Right lobe of liver (tissue), 6 donors: ENCODE measurements at places on chromosomes 6 and 20.

GRCh38 chr20:46195264-46196036 lies 77.3 kb downstream of the CD40 start:
- H3K27me3 ChIP-seq: no peaks in the 10 kb centered on the region
- DNase-seq: no peak
- H3K4me1 ChIP-seq: no peaks in the 10 kb centered on the region
- H3K36me3 ChIP-seq: no peaks in the 10 kb centered on the region
- no peak overlapping the region for H3K4me3 ChIP-seq

- H3K27ac ChIP-seq: no peak overlapping the region
- H3K4me3 ChIP-seq: no peak overlapping the region
- H3K4me1 ChIP-seq: no peaks in the 10 kb centered on the region
- no peaks in the 10 kb centered on the region for H3K36me3 ChIP-seq
- H3K27me3 ChIP-seq: no peaks in the 10 kb centered on the region
Observed at GRCh38 chr6:35391240-35391968, 49.0 kb downstream of the PPARD start.

DNA sequence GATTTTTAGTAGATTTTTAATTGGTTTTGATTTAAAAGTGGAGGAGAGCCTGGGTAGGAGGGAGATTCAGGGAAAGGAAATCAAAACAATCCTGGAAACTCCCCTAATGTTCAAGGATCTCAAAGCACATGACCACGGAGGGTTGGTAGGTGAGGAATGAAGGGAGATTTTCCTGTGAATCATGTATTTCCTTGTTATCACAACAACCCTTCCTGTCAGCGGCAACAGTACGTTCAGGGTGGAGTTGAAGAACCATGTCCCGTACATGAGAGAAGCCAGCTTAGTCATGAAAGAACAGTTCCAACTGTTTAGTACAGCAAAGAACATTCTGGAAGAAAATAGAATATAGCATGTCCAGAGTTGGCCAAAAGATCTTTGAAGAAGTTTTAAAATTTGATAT lies 79.4 kb upstream of the SCAF8 start:
- no peak for DNase-seq
- no peak overlapping the region for H3K27ac ChIP-seq
- no peaks in the 10 kb centered on the region for H3K4me1 ChIP-seq
- no peaks in the 10 kb centered on the region for H3K27me3 ChIP-seq

GRCh38 chr6:53862662-53863462 lies 68.1 kb downstream of the LRRC1 start:
- no peaks in the 10 kb centered on the region for H3K36me3 ChIP-seq
- DNase-seq: no peak
- no peak overlapping the region for H3K4me3 ChIP-seq
